ENCODE measurements at places on chromosomes 3 and 15. TPM values are rescaled to one million over a fixed set of nuclear protein-coding genes. Genes with fewer than 3 reads are reported as not detected.

Gene USP4
- 57.7 TPM for total RNA-seq

Gene MYNN
- total RNA-seq = 15.4 TPM

Gene LAMB2
- total RNA-seq = 484 TPM

Gene VIPR1
- 82.5 TPM for total RNA-seq

DNA sequence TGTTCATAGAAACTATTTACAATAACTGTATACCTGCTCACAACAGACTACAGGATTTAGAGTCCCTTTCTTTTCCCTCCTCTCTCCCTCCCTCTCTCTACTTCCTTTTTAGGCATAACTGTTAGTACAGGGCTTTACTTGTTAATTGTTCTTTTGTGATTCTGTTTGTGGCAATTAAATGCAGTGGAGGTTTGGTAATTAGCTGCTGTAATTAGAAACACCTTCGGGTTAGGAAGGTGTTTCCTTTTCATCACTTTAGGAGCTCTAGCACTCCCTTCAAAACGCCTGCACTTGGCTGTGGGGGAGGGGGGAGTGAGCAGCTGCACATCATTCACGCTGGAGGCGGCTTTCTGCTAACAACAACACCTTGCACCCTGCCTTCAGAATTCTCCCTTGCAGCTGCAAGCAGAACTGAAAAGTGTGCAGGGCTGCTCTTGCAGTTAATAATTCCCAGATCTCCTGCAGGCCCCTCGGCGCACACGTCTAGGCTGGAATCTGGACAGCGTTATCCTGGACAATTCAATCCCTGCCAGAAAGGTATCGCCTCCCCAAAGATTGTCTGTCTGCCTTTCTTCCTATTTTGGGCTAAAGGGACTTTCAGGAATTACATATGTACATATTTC lies 242.6 kb upstream of the RGMA start:
- no peak for DNase-seq

- DNase-seq = no peak
These were observed 49.1 kb downstream of the IL1RAP start for GRCh38 chr3:190562866-190563510.
